Sigmoid colon (tissue), 7 donors: ENCODE measurements at places on chromosomes 3 and 15. TPM values are rescaled to one million over a fixed set of nuclear protein-coding genes. Genes with fewer than 3 reads are reported as not detected.

Gene CALML4
- total RNA-seq: 10.9 TPM

DNA sequence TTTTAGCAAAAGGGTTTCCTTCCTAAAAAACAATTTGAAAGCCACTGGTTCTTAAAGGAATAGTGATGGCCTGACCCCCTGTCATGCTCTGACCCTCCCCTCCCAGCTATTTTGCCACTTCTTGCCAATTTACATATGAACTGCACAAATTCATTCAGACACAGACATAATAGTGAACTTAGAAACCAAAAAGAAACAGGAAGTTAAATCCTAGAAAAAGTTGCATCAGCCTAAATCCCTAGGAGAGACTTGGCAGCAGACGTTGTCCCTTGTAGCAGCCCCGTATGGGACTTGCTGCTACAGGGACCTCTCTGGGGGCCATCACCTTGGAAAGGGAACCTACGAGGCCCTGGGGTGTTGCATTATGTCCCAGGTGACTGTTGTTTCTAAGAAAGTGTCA, 14.3 kb upstream of the PDE8A start:
- H3K4me1 ChIP-seq: no peaks in the 10 kb centered on the region
- no peaks in the 10 kb centered on the region for H3K27me3 ChIP-seq
- no peak for DNase-seq
- H3K36me3 ChIP-seq: no peaks in the 10 kb centered on the region
- H3K4me3 ChIP-seq: no peak overlapping the region

DNA sequence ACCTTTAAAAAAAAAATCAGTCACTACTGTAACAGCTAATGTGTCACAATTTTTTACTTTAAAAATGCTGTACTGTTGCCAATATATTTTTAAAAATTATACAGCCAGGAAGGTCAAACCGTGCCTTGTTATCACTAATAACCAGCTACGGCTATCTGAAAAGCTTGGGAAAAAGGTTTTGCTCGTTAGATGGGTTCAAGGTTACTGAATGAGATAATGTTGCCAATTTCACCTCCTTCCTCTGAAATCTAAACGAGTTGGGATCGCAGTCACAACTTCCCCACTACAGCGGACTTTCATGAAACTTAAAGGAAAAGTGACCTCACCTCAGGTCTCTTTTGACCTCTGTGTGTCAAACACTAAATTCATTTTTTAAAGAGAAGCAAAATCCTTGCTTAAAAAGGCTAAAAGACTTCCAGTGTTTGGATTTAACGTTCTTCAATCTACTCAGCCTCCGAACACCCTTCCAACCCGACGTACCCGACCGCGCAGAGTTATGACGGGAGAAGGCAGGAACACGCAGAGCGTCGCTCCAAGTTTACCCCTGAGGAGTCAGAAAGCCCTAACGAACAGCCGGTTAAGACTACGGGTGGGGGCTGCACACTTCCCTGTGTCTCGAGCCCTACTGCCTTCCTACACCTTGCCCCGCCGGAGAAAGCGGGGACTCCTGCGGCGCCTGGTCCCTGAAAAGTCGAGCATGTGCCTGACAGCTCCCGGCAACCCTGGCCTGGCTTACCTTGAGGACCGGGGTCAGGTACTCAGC, 860 bp downstream of the ATG3 start:
- peaks cover 24% of the 10 kb centered on the region for H3K36me3 ChIP-seq
- no peaks in the 10 kb centered on the region for H3K27me3 ChIP-seq
- peak overlapping the region; percentile 98 for H3K4me3 ChIP-seq
- DNase-seq: peak; percentile 83

Gene AMOTL2
- 112 TPM for total RNA-seq
